ENCODE measurements at places on chromosomes 2 and 18.
A peak's percentile ranks its signal among the peaks of the same experiment; 100 is the strongest.

- no peak for DNase-seq
Observed at GRCh38 chr2:226362980-226363379, 436.6 kb downstream of the IRS1 start.

GRCh38 chr2:119463136-119463535 lies 31.5 kb downstream of the TMEM37 start:
- no peak for DNase-seq

GRCh38 chr2:223001797-223002175 lies 50.2 kb upstream of the KCNE4 start:
- no peak for DNase-seq

DNA sequence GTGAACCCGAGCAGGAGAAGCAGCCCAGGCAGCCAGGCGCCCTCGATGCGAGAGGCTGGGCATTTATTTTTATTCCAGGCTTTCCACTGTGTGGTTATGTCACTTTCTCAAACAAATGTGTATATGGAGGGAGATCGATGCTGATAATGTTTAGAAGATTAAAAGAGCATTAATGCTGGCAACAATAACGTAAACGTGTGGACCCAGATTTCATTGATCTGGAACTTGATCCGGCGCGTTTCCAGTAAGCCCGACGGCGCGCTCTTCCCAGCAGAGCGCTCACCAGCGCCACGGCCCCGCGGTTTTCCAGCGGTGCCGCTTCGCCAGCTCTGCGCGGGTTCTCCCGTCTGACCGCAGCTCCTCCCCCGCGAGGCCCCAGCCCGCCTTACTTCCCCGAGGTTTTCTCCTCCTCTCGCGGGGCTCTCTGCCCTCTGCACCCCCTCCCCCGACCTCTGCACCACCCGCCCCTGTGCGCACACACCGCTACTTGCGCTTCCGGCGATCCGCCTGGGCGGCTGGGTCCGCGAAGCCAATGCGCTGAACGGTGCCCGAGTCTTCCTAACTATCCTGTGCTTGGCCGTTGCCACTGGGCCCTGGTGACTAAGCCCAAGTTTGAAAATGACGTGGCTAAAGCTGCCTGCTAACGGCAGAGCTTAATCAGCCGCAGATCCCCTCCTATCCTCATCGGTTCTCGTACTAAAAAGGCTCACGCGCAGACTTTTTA lies 6.1 kb downstream of the ONECUT2 start:
- DNase-seq, result peak; percentile 18

- DNase-seq, result peak; percentile 72
Observed at GRCh38 chr2:19802086-19802841, 99.5 kb downstream of the TTC32 start.

GRCh38 chr2:30985493-30986230 lies 152.6 kb downstream of the GALNT14 start:
- no peak for DNase-seq

GRCh38 chr2:54789878-54790277 lies 66.4 kb downstream of the EML6 start:
- DNase-seq, result no peak

DNA sequence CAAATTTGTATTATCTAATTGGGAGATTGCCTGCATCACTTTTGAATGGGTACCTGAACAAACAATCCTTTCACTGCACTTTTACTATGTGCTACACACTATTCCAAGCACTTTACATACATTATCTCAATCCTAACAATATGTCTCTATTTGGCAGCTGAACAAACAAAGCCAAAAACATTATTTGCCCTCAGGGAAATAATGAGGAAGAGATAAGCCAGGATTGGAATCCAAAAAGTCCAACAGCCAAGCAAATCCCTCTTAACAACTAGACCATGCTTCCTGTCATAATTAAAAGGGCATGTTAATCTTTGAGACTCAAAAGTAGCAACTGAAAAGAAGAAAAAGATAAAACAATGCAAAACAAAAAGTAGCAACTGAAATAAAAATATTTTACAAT lies 32.1 kb downstream of the RPRD1A start:
- DNase-seq, result no peak

GRCh38 chr2:143700865-143701264 lies 571.6 kb downstream of the ARHGAP15 start:
- DNase-seq, result peak; percentile 53

- DNase-seq, result no peak
Observed at GRCh38 chr2:193943406-193943960, 1713.5 kb upstream of the SLC39A10 start.

GRCh38 chr2:227479865-227480475 lies 8.0 kb downstream of the AGFG1 start:
- DNase-seq, result no peak

- no peak for DNase-seq
Observed at GRCh38 chr2:64460330-64460729, 6.4 kb downstream of the LGALSL start.

GRCh38 chr2:160977854-160978253 lies 182.4 kb upstream of the TANK start:
- no peak for DNase-seq

DNA sequence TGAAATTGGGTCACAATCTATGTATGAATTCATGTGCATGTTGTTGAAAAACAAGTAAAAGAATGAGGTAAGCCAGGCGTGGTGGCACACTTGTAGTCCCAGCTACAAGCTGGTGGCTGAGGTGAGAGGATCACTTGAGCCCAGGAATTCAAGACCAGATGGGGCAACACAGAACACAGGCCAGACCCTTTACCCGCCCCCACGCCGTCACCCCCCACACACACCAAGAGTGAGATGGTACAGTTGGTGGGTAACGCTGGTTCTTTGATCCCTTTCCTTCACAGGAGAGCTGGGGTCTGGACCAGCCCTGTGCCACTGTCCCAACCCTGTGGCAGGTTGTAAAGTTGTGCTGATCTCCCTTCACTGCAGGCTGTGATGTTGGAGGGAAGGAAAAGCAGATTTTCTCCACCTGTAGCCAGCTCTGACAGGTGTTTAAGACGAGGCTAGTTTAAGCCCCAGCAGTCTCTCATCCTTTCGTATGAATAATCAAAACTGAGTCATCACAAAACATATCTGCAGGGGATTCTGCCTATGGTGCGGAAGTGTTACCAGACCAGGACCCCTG lies 13.6 kb downstream of the B3GNT2 start:
- no peak for DNase-seq

DNA sequence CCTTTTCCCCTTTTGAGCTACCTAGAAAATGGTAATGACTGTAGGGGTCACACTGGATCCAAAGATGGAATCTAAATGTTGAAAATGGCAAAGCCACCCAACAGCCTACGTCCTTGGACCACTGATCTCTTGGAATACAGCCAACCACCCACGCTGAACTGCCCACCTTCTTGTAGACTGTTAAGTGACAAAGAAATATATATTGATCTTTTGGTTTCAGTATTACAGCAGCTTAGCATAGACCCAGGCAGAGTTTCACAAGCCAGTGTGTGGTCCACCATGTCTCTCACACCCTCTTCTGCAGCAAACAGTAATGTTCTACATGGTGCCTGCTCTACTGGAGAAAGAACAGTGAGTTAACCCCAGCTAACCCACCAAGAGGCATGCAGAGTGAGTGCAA lies 20.2 kb downstream of the CACNB4 start:
- no peak for DNase-seq

DNA sequence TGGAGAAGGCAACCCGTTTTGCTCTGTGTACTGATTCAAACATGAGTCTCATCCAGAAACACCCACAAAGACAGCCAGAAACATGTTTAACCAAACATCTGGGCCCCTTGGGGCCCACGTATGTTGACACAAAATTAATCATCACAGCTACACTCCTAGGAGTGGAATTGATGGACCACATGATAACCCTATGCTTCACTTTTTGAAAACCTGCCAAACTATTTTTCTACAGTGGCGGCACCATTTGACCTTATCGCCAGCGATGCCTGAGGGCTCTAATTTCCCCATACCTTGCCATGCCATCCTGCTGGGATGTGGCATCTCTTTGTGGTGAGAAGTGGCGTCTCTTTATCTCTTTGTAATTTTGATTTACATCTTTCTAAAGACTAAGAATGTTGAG lies 38.5 kb downstream of the PSMG2 start:
- DNase-seq, result peak; percentile 25

DNA sequence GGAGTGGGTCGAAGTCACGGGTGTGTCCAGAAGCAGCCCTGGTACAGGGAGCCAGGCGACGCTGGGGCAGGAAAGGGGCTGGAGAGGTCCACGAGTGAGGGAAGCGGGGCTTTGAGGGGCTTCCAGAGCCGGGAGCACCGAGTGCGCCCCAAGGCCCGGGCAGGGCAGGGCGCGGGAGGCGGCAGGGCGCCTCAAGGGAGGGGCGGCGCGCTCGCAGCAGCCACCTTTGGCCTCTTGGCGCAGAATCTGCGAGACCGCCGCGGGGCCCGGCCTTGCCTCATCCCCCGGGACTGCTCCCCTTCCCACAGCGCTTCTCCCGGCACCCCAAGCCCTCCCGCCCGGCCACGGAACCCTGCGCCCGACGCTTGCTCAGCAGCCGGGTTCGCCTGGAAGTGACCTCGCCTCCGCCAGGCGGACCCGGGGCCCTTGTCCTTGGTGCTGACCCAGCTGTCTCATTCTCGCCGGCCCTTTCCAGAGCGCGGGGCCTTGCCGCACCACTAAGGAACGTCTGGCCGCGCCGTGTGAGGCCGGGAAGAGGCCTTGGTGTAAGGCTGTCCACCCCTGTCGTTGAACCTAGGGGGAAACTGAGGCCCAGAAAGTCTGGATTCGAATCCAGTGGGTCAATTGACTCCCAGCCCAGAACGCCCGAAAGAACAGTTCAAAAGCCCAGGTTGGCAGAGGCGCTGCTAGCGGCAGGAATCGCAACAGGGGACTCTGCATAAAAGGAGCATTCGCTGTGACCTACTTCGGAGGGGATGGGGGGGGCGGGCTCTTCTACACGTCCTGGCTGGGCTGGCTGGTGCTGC lies 584 bp upstream of the DNER start:
- peak; percentile 78 for DNase-seq

GRCh38 chr2:15628899-15629855 lies 37.5 kb downstream of the DDX1 start:
- no peak for DNase-seq

- DNase-seq, result no peak
Observed at GRCh38 chr2:9269295-9269694, 62.7 kb downstream of the ASAP2 start.

GRCh38 chr18:2881088-2881839 lies 34.5 kb downstream of the EMILIN2 start:
- DNase-seq, result peak; percentile 93

GRCh38 chr2:1731447-1731962 lies 12.8 kb downstream of the PXDN start:
- no peak for DNase-seq

DNA sequence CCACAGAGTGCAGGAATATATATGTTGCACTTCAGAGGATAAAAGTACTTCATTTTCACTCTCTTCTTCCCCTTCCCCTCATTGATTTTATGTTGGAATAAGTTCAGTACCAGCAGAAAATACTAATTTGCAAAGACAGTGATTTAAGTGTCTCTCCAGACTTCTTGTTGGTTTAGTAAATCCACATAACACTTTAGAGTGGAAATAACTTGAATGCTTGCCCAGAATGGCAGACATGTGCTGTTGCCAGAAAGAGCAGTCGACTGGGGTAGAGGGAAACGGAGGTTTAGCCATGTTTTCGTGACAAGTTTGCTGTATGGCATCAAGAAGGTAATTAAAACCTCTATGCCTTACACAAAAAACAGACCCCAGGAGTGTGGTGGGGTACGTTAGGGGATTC lies 246.0 kb upstream of the CXCR4 start:
- DNase-seq, result peak; percentile 10

DNA sequence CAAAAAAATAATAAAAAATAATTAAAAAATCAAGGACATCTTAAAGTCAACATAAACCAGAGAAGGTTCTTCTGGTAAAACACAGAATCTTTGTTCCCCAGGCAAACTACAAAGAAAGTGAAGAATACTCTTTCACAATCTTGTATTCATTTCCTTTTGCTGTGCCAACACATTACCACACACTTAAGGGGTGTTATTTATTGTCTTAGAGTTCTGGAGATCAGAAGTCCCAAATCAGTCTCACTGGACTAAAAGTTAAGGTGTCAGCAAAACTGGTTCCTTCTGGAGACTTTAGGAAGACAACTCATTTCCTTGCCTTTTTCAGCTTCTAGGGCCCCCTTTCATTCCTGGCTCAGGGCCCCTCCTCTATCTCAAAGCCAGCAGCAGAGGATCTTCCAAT lies 12.2 kb upstream of the CAB39 start:
- DNase-seq, result no peak

DNA sequence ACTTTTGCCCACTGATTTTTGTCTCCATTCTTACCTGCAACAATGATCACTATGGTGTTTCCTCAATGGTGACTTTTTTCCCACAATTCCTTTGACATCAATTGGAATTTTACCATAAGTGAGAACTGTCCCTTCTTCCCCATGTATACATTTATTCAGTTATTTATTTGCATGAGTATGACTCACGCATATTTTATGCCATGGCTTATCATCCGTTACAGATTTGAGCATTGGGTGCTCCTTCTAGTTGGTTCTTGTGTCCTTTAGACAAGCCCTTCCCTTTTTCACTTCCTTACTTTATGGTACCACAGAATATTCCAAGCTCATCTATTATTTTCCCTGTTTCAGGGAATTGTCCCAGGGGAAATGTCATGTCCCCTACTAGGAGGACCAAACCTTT lies 7.6 kb downstream of the COX5B start:
- DNase-seq, result no peak

- DNase-seq, result no peak
Observed at GRCh38 chr2:190412966-190413365, 4.8 kb downstream of the MFSD6 start.

- no peak for DNase-seq
Observed at GRCh38 chr2:54770211-54770610, 46.7 kb downstream of the EML6 start.

DNA sequence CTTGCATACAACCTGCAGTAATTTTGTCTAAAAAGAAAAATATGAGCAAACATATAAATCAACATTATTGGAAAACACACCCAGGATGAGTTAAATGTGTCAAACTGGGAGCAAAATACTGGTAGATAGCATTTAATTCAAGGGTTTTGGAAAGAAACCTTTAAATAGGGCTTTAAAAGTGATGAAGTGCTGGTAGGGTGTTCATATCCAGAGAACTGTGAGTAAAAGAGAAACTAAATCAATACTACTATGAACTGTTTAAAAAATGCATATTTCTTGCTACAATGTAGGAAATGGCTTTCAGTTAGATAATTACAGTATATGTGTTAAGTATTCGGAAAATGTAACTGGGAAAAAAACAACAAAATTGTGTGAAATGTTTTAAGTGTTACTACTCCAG lies 117.8 kb downstream of the ATAD2B start:
- no peak for DNase-seq

GRCh38 chr2:190467575-190468083 lies 59.5 kb downstream of the MFSD6 start:
- no peak for DNase-seq

DNA sequence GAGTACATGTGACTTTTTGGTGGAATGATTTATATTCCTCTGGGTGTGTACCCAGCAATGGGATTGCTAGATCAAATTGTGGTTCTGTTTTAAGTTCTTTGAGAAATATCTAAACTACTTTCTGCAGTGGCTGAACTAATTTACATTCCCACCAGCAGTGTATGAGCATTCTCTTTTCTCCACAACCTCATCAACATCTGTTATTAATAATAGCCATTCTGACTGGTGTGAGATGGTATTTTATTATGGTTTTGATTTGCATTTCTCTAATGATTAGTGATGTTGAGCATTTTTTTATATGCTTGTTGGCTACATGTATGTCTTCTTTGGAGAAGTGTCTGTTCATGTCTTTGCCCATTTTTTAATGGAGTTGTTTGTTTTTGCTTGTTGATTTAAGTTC lies 267.4 kb upstream of the NT5C1B start:
- no peak for DNase-seq

GRCh38 chr2:190563109-190563508 lies 28.6 kb upstream of the NEMP2 start:
- no peak for DNase-seq

GRCh38 chr2:158312981-158313380 lies 143.6 kb downstream of the CCDC148 start:
- DNase-seq, result no peak
